NCI-H446 treated with DMSO at 0.1 percent for 48 hours (cell line): ENCODE measurements at places on chromosomes 3 and 15.

DNA sequence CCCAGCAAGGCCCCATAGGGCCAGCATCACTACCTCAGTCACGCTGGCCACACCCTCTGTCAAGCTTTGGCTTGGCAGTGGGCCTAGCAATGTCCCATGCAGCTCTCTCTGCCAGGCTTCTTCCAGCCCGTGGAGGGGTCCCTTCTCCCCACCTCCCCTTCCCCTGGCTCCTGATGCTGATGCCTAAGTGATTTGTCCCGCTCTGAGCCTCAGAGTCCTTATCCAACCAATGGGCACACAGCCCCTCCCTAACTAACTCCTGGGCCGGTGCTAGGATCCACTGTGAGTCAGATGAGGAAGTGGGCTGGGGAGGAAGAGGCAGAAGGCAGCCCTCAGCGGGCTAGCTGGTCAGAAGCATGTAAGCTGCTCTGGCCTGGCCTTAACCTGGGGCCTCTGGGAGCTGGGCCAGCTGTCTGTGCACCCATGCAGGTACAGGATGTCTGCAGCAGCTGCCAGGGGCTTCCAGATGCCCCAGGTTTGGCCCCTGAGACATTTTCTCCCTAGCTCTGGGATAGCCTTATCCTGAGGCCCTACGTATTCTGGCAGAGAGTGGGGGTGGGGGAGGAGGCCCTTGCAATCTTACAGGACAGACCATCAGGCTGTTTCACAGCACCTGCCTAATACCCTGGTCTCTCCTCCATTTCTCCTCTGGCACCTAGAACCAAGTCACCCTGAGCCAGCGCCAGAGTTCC lies 740 bp upstream of the ZBTB47 start:
- no peak for DNase-seq

DNA sequence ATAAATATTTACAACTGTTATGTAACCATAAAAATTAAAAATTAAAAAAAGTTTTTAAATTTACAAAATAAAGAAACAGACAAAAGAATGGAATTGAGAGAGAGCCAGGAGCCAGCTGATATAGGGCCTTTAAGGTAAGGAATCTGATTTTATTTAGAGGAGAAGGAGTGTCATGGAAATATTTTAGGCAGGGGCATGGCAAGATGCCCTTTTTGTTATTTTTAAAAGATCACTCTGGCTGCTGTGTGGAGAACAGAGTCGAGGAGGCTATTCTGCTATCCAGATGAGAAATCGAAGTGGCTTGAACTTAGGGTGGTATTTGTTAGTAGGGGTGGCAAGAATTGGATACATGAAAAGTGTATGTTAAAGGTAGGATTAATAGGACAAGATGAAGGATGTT lies 9.1 kb upstream of the ADAMTS9 start:
- DNase-seq = no peak

DNA sequence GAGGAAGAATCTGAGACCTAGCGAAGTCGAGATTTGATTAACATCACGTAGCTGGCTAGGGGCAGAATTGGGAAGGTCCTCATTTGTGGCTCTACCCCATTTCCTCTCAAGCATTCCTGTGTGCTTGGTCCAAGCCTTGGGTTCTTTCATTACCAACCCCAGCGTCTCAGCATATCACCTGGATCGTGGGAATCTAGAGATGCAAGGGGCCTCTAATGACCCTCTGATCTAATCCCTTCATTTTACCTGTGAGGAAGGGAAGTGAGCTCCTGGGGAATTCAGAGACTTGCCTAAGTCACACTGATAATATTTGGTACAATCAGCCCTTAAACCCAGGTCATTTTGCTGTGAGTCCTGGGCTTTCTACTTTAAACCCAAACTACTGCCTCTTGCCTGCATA lies 2.0 kb downstream of the GPR87 start:
- DNase-seq = no peak

- DNase-seq = peak; percentile 39
Observed at GRCh38 chr3:129829640-129830039, 63.9 kb downstream of the TMCC1 start.

GRCh38 chr3:117129516-117129915 lies 419.9 kb downstream of the TUSC7 start:
- DNase-seq = no peak

- DNase-seq = peak; percentile 26
Observed at GRCh38 chr3:15300323-15301078, 31.9 kb downstream of the SH3BP5 start.

GRCh38 chr15:72276326-72276700 lies 4.0 kb upstream of the PARP6 start:
- no peak for DNase-seq
